A375 (cell line): ENCODE measurements at places on chromosomes 13 and 19. TPM values are rescaled to one million over a fixed set of nuclear protein-coding genes. Genes with fewer than 3 reads are reported as not detected.

The RFPL4AL1 gene
- 0.37 TPM in 1 of 2 replicates, not detected in the other for total RNA-seq

The RFPL4A gene
- total RNA-seq = 1.0 and 2.7 TPM in 2 replicates

The GTPBP3 gene
- total RNA-seq = 62.5 and 86.8 TPM in 2 replicates

The DAND5 gene
- 0.38 TPM in 1 of 2 replicates, not detected in the other for total RNA-seq

The XPO4 gene
- total RNA-seq = 16.2 and 20.5 TPM in 2 replicates

The MEDAG gene
- not detected in 2 replicates for total RNA-seq

The CEACAM1 gene
- total RNA-seq = 0.30 and 0.34 TPM in 2 replicates

The IZUMO4 gene
- total RNA-seq = 3.6 and 6.2 TPM in 2 replicates

The URI1 gene
- total RNA-seq = 71.0 and 91.4 TPM in 2 replicates

The ZNF416 gene
- total RNA-seq = 3.8 and 5.2 TPM in 2 replicates
